ENCODE measurements at places on chromosomes 3 and 15.

DNA sequence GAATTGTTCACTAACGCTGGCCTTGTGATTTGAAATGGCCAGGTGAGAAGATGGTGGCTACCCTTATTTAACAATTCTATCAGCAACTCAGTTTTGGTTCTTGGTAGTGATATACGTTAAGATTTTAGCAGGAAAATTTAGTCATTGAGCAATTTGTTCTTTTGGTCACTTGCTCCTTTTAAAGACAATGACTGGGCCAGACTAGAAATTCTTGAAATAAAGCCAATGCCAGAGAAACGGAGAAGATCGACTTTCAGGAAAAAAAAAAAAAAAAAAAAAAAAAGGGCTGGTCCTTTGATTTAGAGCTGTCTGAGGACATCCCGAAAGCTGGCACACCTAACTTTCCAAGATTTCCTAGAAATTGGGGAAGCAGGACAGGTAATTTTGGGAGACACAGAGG, 178.5 kb downstream of the FNDC3B start:
- no peak for DNase-seq

- no peak for DNase-seq
These were observed 116.7 kb downstream of the FHIT start for GRCh38 chr3:61134532-61134931.

GRCh38 chr3:11238880-11239279, 33.3 kb upstream of the ATG7 start:
- peak; percentile 69 for DNase-seq

- DNase-seq: no peak
These were observed 70.6 kb downstream of the SMAD6 start for GRCh38 chr15:66772604-66773128.

DNA sequence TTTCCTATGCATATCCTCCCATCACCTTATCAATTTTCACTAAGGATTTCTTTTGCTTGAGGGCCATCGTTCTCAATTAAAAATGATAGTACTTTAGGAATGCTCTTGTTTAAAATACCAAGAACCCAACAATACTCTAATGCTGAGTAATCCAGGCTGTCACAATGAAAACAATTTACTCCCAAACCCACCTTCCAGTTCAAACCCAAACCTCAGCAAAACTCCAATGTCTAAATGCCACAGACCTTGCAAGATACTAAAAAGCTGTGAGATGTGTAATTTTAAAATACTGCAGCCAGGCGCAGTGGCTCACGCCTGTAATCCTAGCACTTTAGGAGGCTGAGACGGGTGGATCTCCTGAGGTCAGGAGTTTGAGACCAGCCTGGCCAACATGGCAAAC, 889.8 kb downstream of the ROBO1 start:
- DNase-seq: peak; percentile 41

DNA sequence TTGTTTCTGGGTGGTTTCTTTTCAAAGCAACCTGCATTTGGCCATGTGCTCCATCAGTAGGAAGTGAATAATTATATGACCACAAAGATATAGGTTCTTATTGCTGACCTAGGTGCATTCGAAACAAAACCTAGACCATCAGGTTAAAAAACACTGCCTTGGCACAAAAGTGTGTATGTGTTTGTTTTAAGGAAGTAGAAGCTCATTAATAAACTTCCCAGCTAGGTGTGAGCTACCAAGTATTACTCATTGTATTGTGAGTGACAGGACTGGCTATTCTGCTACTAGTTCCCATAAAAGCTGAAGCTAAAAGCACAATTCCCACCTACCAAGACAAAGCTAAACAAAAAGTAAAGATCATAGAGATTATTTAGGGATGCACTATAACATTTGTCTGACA, 168.2 kb downstream of the TP63 start:
- no peak for DNase-seq
